GM23338 (cell line): ENCODE measurements at places on chromosomes 1 and 21. TPM values are rescaled to one million over a fixed set of nuclear protein-coding genes. Genes with fewer than 3 reads are reported as not detected.

DNA sequence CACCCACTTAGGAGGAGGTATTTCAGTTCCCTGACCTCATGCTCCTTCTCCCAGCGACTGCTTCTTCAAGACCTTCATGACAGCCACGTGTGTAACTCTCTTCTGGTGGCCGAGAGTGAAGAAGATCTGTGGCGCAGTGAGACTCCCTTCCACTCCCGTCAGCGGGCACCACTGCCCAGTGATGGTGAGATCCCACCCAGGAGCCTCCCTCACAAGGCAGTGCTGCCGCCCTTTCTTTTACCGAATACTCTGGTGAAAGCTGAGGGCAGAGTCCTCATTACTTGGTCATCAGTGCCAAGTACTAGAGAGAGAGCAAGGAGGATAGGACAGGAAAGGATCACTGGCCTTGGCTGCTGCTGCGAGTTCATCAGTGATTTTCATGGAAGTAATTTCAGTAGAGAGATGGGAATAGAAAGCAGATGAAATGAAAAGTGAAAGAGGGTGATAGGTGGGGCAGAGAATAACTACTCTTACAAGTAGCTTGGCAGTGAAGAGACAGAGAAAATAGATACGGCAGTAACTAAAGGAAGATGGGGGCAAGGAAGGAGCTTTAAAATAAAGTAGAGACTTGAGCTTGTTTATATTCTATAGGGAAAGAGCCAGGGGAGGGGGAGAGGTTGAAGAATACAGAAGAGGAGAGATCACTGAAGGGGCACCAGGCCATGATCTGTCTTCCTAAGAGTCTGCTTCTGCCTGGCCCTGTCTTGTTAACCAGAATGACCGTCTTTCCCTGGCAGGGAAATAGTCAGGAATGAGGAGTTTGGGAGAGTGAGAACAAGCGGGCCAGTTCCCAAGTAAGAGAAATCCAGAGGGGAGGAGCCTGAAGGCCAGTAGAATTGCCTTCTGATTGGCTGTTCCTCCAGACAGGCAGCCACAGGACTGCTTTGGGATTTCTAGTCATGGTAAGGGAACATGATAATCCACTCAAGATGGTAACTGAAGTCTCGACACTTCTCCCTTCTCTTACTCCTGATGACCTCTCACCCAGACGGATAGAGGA is 18.3 kb downstream of the HYI start:
- peak; percentile 47 for DNase-seq

- DNase-seq: no peak
Observed at GRCh38 chr1:158124034-158124433, 56.7 kb upstream of the CD1D start.

DNA sequence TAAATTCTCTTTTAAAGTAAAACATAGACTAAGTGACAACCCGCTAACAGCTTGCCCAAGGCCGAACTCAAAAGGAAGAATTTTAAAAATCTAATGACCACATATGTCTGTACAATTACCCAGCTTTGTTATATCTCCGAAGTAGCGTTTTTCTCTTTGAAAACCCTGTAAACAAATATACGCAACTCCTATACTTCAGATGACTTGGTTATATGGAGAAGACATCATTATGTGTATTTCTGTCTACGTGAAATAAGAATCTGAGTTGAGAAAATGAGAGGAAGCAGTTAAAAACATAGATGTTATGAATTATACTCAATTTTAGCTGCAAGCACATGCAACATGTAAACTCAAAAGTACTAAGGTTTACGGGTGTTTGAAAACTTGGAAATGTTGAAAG is 2.0 kb downstream of the PBX1 start:
- DNase-seq: no peak

Gene MYBPH
- total RNA-seq: not detected in 2 replicates
